ENCODE measurements at places on chromosomes 12 and 14. TPM values are rescaled to one million over a fixed set of nuclear protein-coding genes. Genes with fewer than 3 reads are reported as not detected.

- DNase-seq: no peak
These were observed 8.8 kb upstream of the DCP1B start for GRCh38 chr12:2013086-2013485.

Gene ACACB
- total RNA-seq: 8.7 TPM

Gene TCL1B
- not detected for total RNA-seq

Gene SLC8A3
- total RNA-seq: 25.2 TPM

DNA sequence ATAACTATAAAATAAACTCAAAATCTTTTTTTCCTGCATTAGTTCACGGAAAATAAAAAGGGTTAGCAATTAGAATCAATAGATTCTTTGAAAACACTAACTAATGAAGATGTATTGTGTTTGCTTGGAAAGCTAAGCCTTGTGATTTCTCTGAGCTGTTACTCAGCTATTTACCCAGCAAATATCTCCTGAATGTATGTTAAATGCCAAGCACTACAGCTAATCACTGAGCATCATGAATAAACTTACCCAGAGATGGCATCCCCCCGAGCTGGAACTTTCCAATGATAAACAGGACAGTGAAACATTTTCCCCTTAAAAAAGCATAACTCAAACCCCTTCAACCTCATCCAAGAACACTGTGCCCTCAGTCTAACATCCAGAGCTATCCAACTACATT, 71.2 kb downstream of the SLC2A13 start:
- no peak for DNase-seq

- DNase-seq: no peak
These were observed 15.0 kb downstream of the WNT5B start for GRCh38 chr12:1643905-1644533.

- no peak for DNase-seq
These were observed 166.1 kb downstream of the PAWR start for GRCh38 chr12:79524507-79525148.

Gene CLEC1A
- total RNA-seq: not detected

DNA sequence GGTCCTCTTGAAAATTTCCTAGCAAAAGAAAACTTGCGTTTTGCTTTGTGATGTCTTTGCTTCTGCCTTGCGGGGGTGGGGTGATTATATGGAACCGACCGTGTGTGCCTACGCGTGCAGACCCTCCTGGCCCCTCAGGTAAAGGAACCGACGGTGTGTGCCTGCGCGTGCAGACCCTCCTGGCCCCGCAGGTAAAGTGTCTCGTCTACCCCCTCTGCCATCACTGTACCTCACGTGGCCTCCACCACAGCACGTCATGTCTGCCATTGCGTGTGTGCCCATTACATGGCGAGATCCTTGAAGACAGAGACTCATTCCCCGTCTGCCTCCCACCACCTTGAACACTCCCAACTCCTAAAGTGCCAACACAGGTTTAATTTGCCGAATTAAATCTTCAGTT, 3.6 kb downstream of the GOLGA3 start:
- DNase-seq: no peak

Gene HCAR1
- total RNA-seq: not detected
